ENCODE measurements at places on chromosomes 5 and 9.

- no peak for DNase-seq
These were observed 51.0 kb downstream of the IRF1 start for GRCh38 chr5:132439521-132440089.

- no peak for DNase-seq
These were observed 133.9 kb upstream of the ADRA1B start for GRCh38 chr5:159782197-159782994.

GRCh38 chr5:120765189-120765588 is 301.1 kb downstream of the PRR16 start:
- no peak for DNase-seq

DNA sequence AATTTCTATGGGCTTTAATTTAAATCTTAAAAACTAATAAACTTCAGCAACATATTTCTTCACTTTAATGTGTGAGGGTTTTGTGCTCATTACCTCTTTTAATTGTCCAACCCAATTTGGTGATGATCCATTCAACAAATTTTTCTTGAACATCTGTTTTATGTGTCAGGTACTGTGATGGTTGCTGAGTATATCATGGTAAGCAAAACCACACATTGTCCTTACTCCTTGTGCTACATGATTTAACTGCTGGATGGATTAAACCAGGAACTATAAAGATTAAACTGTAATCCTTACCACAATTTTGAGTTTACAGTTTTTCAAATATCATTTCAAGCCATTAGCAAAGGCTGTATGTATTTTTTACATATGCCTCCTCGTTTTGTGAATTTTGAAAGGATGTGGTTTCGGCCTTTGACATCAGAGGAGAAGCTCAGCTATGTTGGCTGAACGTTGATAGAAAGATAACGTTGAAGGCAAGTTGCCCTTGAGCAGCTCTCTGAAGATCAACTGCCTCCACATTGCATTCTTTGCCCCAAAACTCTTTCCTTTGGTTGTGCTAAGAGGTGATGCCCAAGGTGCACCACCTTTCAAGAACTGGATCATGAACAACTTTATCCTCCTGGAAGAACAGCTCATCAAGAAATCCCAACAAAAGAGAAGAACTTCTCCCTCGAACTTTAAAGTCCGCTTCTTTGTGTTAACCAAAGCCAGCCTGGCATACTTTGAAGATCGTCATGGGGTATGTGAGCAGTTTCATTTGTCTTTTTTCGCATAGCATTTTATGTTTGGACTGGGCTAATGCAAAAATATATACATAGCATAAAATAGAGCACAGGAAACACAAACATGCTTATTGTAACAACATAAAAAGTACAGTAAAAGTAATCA is at the start of gene ITK:
TSS of gene ITK (plus strand) at position 467 of the 891 bp plus-strand sequence. CDS start at position 605, 138 bp downstream.
- DNase-seq: no peak

- no peak for DNase-seq
These were observed 37.4 kb downstream of the WWC1 start for GRCh38 chr5:168328814-168329213.

GRCh38 chr9:137458194-137459151 is 661 bp downstream of the NSMF start:
- DNase-seq: no peak

DNA sequence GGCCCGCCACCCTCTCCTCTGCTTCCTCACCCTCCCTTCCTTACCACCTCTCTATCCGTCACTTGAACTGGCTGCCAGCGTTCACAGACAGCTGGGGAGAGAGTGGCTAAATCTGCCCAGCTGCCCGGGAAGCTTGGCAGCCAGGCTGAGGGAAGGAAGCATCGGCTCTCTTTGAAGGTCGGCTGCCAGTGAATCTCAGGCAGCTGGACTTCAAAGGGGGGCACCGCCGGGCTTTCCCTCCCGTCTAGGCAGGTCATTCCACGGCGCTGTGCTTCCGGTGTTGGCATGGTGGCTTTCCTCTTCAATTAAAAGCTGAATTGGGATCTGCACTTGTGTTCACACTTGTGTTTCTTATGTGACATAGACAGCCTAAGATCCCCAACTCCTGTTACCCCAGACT is 174.0 kb downstream of the GDNF start:
- DNase-seq: no peak

GRCh38 chr5:3911111-3911510 is 315.5 kb downstream of the IRX1 start:
- DNase-seq: no peak

- no peak for DNase-seq
These were observed 32.0 kb downstream of the DAPK1 start for GRCh38 chr9:87529671-87530070.

- peak; percentile 85 for DNase-seq
These were observed 54.8 kb downstream of the CAMK4 start for GRCh38 chr5:111278858-111279504.

DNA sequence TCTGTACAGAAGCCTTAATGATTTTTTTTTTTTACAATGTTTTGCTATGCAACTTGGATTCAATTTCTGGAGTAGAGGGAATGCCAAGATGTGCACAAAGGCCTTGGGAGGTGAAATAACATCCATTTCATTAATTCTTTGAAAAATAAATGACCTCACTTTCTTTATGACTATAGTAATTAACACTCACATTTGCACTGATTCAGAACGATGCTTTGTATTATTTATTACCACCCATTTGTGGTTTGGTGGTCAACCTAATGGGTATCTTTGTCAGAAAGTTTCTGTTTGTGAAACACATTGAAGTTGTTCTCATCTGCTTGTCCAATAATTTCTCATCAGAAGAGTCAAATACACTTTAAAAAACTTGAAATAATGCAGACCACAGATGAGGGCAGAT is 169.3 kb downstream of the NTRK2 start:
- DNase-seq: no peak

- no peak for DNase-seq
These were observed 218.6 kb downstream of the ESM1 start for GRCh38 chr5:54766748-54767147.

GRCh38 chr5:26889815-26890214 is 148.6 kb downstream of the CDH9 start:
- no peak for DNase-seq

GRCh38 chr5:89343666-89344065 is 460.7 kb upstream of the MEF2C start:
- no peak for DNase-seq

DNA sequence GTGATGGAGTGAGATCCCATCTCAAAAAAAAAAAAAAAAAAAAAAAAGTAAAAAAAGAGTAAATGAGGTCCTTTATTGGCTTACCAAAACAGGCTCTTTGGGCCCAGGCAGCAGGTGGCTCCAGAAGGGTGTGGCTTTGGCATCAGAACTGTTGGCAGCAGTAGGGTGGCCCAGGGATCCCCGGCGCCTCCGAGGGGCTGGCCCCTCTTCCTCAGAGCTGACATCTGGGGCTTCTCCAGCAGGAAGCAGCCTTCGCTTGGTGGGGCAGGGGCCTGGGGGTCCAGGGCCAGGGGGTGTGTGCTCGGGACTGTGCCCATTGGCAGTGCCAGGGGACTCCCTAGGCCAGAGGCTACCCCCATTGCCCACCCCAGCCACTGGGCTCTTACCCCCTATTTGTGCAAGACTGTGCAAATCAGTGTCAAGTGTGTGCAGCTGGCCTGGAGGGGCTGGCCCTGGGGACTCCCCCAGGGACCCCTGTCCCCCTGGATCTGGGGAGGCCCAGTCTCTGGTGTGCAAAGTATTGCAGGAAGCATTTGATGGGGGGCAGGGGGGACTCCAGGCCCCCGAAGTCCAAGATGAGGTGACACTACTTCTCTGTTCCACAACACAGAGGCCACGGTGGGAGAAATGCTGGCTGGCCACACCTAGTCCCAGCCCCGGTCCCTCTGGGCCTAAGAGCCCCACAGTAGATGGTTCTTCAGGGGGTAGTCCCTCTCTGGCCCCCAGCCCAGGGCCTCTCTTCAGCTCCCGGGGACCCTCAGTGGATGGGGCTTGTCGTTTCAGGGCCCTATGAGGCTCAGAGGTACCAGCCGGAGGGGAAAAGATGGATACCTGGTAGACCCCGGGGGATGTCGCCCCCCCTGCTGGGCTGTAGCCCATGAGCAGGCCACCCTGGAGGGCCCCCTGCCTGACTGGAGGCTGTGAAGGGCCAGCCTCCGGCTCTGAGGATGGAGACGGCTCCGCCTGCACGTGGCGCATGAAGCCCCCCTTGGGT is 4.7 kb upstream of the STOML2 start:
- no peak for DNase-seq

- DNase-seq: no peak
These were observed 892.6 kb downstream of the TAF11L14 start for GRCh38 chr5:18526792-18527405.

- no peak for DNase-seq
These were observed 19.1 kb downstream of the AUH start for GRCh38 chr9:91342575-91342974.

GRCh38 chr5:131986161-131986912 is 25.1 kb downstream of the ACSL6 start:
- DNase-seq: no peak

GRCh38 chr5:54217826-54218503 is 92.4 kb downstream of the ARL15 start:
- no peak for DNase-seq

DNA sequence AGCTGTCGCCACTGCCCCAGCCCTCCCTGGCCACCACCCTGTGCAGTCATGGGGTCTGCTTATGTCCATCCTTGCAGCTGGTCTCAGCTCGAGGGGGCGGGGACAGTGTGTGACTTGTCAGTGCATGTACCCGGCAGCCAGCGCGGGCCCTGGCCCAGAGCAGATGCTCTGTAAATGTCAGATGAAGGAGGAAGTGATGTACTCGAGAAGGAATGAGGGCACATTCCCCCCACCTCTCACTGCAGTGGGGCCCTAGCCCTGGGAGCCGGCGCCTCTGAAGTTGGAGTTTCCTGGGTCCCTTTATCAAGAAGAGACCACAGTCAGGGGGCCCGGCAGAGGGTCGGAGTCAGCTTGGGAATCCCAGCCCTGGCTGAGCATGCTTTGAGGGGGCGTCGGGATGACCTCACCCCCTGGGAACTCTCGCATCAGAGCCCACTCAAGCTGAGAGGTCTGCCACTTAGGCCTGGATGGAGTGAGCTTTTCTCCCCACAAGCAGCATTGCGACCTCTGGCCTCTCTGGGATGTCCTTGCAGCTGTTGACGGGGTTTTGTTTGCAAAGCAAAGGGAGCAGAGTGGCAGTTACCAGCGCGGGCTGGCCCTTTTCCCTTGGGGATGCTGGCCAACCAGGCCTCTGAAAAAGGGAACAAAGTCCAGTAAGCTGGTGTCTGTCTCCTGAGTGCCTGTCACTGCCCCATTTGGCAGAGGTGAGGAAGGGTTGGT is 19.0 kb downstream of the NEURL1B start:
- no peak for DNase-seq

DNA sequence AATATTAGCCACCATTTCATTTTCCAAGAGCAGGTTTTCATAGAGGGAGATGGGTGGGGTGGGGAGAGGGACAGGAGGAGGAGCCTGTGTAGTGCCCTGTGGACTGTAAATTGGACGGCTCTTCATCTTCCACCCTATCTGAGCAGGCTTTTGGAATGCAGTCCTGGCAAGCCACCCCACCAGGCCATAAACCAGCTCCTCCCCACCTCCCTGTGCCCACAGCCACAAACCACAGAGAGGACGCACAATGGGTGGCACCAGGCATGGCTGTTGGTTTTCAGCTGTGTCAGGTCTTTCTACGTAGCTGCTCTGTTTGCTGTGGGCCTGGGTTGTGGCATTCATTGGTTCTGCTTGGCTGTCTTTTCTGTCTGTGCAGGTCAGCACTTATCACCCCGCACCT is 58.0 kb downstream of the PLAC8L1 start:
- no peak for DNase-seq

DNA sequence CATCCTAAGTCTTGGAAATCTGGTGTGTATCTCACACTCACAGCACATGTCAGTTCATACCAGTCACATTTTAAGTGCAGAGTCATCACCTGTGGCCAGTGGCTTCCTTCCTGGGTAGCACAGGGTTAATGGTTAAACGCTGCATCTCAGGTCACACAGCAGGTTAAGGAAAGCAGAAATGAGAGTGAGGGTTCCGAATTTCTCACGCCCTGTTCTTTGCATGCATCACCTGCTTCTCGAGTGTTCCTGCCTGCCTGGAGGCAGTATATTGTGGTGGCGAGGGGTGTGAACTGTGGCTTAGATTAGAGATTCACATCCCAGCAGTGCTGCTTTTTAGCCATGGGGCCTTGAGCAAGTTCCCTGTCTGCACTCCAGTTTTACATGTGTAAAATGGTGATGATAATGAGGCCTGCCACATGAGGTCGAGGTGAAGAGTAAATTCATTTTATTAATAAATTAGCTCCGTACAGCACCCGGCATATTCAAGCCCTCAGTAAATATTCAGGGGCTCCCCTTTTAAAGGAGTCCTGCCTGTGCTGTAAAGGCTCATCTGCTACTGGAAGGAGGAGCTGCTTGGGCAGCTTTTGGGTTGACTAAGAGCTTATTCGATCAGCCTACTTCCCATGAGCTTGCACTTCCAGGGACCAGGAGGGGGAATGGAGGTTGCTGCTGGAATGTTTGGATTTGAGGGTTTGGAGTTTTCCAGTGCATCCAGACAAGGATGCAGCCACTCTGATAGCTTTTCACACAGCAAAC is 61.1 kb upstream of the SAP30L start:
- DNase-seq: no peak

GRCh38 chr5:136001466-136001981 is 27.3 kb upstream of the TGFBI start:
- DNase-seq: no peak

DNA sequence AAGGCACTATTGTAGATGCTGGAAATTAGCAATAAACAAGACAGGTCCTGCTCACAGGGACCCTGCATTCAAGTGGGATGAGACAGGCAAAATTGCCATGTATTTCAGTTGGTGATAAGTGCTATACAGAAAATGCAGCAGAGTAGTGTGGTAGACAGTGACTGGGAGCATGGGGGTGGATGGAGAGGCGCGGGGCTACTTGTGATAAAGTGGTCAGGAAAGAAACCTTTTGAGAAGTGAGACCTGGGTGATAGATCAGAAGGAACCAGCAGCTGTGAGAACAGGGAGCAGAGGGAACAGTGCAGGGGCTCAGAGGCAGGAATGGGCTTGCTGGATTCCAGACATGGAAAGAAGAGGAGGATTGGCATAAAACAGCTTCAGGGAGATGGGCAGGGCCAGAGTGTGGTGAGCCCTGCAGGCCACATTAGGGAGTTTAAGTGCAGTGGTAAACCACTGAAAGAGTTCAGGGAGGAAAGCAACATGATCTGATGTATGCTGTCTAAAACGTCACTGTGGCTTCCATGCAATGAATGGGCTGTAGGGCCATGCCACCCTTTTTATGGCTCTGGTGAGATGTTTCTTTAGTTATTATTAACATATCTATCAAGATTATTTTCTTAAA is 7.3 kb downstream of the CRHBP start:
- DNase-seq: no peak

- DNase-seq: no peak
These were observed 629.3 kb upstream of the RGMB start for GRCh38 chr5:98144116-98144515.

DNA sequence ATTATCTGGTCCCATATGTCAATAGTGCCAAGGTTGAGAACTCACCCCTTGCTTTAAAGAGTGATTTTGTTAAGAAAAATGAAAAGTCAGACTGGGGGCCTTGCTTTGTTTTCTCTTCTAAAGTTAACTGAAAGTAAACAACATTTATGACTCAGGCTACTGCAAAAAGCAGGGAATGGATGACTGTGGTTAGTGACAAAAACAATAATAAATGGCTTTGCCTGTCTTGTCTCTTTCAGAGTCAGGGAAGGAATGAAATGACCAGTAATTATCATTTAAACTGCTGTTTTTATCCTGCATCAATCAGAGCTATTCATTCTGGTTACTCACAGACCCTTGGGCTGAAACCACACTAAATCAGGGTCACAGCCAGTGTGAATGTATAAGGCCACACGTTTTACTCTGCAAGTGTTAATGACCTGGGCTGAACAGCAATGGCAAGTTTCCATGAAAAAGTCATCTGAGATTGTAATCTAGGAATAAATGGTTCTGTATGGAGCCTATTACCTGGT is 112.2 kb downstream of the ZNF608 start:
- no peak for DNase-seq

GRCh38 chr9:12554636-12555035 is 138.5 kb upstream of the TYRP1 start:
- DNase-seq: no peak

All from stimulated activated CD8-positive, alpha-beta memory T cell treated with anti-CD3 and anti-CD28 coated beads, Interleukin-7, amount 100 ng/mL, for 24 hours (primary cell).